Central memory CD8-positive, alpha-beta T cell (primary cell): ENCODE measurements at places on chromosomes 3 and 15.

DNA sequence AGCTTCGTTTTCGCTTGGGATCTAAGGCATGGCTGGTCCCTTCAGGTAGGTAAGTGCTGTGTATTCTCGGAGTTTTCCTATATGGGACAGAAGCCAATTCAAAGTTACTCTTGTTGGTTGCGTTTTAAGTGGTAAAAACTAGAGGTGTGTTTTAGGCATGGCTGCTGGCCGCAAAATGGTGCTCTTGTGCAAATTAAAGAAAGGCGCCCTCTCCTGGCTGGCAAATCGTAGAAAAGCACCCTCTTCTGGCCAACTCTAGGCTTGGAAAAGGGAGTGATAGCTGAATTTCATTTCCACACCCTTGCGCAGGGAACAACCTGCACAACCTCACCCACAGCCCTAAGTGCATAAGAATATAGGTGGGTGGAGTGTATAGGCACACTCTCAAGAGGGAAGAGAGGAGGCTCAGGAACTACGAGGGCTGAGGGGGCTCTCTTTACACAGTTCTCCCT is 23.5 kb downstream of the DRD3 start:
- H3K27ac ChIP-seq, result no peak overlapping the region
- H3K4me1 ChIP-seq, result peaks cover 6% of the 10 kb centered on the region
- no peak for DNase-seq
- no peak overlapping the region for H3K4me3 ChIP-seq
- no peaks in the 10 kb centered on the region for H3K27me3 ChIP-seq

- no peaks in the 10 kb centered on the region for H3K27me3 ChIP-seq
- H3K27ac ChIP-seq, result no peak overlapping the region
- no peaks in the 10 kb centered on the region for H3K36me3 ChIP-seq
- H3K4me3 ChIP-seq, result no peak overlapping the region
These were observed 12.3 kb upstream of the TNIK start for GRCh38 chr3:171472552-171472951.

DNA sequence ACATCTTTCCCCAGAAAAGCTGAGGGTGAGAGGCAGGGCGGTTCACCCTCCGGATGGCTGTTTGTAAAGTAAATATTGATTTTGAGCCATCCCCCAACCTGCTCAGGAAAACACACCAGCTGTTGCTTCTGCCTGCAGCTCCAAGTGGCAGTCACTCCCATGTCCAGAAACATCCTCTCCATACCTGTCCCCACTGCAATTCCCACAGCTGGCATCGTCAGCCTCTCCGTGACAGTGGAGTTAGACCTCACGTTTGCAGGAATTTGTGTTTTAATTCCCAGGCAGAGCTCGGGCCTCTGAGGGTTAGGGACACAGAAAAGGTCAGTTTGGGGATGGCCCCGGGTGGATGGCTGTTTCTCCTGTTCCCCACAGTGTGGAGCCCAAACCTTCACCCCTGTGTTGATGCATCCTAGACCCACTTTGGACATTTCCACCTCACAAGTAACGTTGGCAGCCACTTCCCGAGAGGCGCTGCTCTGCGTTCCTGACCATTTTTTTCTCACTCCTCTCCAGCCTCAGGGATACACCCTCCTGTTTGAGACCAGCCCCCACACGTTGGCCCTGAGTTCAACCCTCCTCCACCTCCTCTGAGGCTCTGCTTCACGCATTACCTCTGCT is 11.8 kb upstream of the FAM174B start:
- H3K27me3 ChIP-seq, result peaks cover 52% of the 10 kb centered on the region
- no peak overlapping the region for H3K27ac ChIP-seq
- no peak for DNase-seq
- no peaks in the 10 kb centered on the region for H3K36me3 ChIP-seq
- no peaks in the 10 kb centered on the region for H3K4me1 ChIP-seq

GRCh38 chr3:48215466-48215865 is 7.8 kb upstream of the CAMP start:
- no peak overlapping the region for H3K27ac ChIP-seq
- no peak for DNase-seq
- H3K4me1 ChIP-seq, result no peaks in the 10 kb centered on the region
- H3K36me3 ChIP-seq, result no peaks in the 10 kb centered on the region
- no peak overlapping the region for H3K4me3 ChIP-seq

GRCh38 chr15:78140292-78140691 is 8.9 kb upstream of the IDH3A start:
- no peaks in the 10 kb centered on the region for H3K27me3 ChIP-seq
- no peak overlapping the region for H3K4me3 ChIP-seq
- H3K27ac ChIP-seq, result no peak overlapping the region
